ENCODE measurements at places on chromosomes 7 and 10. TPM values are rescaled to one million over a fixed set of nuclear protein-coding genes. Genes with fewer than 3 reads are reported as not detected.

The DPP6 gene
- not detected for total RNA-seq

The CFAP70 gene
- 0.60 TPM for total RNA-seq

- peaks cover 11% of the 10 kb centered on the region for H3K36me3 ChIP-seq
- H3K4me1 ChIP-seq: peaks cover 47% of the 10 kb centered on the region
- peak; percentile 30 for DNase-seq
- peak overlapping the region; percentile 97 for H3K27ac ChIP-seq
- H3K4me3 ChIP-seq: peak overlapping the region; percentile 54
These were observed 5.5 kb upstream of the MDFIC start for GRCh38 chr7:114916261-114916892.

GRCh38 chr10:96390460-96390864 lies 31.7 kb upstream of the OPALIN start:
- no peaks in the 10 kb centered on the region for H3K4me1 ChIP-seq
- no peak for DNase-seq
- no peak overlapping the region for H3K27ac ChIP-seq
- H3K27me3 ChIP-seq: no peaks in the 10 kb centered on the region

The SRRM3 gene
- not detected for total RNA-seq

- DNase-seq: no peak
- peaks cover 6% of the 10 kb centered on the region for H3K27me3 ChIP-seq
- H3K27ac ChIP-seq: no peak overlapping the region
- no peaks in the 10 kb centered on the region for H3K4me1 ChIP-seq
These were observed 7.4 kb downstream of the PRPS1L1 start for GRCh38 chr7:18020138-18020715.

The AIMP2 gene
- total RNA-seq: 83.4 TPM

DNA sequence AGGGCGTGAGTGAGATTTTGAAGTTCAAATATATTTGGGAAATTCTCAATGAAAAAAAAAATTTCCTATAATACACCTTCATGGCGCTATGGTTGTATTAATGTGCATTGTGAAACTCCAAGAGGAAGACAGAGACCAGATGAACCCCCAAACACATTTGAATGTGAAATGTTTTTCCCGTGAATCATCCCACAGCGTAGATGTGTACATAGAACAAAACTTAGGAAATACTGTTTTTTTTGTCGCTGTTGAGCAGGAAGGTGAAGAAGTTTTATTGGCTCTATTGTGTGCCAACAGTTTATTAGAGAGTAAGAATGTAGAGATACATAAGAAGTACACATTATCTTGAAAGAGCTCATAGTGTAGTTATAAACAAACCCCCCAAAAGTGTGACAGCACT lies 134.0 kb downstream of the KCND2 start:
- no peak for DNase-seq
- H3K4me1 ChIP-seq: peaks cover 2% of the 10 kb centered on the region
- no peak overlapping the region for H3K4me3 ChIP-seq
- no peak overlapping the region for H3K27ac ChIP-seq
- no peaks in the 10 kb centered on the region for H3K36me3 ChIP-seq

GRCh38 chr7:149584009-149584408 lies 86.4 kb upstream of the ZNF746 start:
- no peak for DNase-seq
- peaks cover 17% of the 10 kb centered on the region for H3K4me1 ChIP-seq
- no peaks in the 10 kb centered on the region for H3K27me3 ChIP-seq
- H3K36me3 ChIP-seq: peaks cover 74% of the 10 kb centered on the region

All from activated naive CD8-positive, alpha-beta T cell treated with anti-CD3 and anti-CD28 coated beads for 36 hours (primary cell).